Iris pigment epithelial cell (primary cell): ENCODE measurements at places on chromosomes 2 and 18.
A peak's percentile ranks its signal among the peaks of the same experiment; 100 is the strongest.

GRCh38 chr2:26123426-26123825 is 49.5 kb upstream of the GAREM2 start:
- DNase-seq = no peak

DNA sequence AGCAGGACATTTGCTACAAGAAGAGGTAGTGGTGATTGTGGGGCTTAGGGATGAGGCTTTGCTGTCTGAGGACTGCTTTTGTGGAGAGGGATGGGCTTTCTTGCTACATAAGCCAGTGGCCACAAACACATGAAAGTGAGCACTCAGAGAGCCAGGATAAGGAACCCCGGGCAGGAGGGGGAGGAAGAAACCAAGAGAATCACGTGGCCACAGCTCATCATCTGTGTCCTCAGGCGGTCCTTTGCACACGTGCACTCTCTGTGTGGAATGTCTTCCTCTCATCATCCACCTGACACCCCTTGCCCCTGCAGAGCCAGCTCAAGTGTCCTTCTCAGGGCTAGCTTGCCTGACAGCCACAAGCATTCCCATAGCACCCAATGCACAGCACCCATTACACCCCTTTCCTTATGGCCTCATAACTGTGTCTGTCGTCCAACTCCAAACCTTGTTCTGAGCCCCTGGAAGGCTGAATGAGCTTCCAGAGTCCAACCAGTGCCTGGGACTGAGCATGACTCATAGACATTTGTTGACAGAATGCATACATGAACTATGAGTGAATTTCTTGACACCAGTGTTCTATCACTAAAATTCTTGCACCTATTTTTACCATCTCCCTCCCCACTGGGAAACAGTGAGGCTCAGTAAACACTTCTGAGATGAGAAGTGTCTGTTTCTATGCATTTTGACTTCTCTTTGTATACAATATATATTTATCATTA is 398.3 kb downstream of the ALK start:
- DNase-seq = peak; percentile 88

- DNase-seq = no peak
Measured at GRCh38 chr2:50431958-50432650, 599.8 kb downstream of the NRXN1 start.

DNA sequence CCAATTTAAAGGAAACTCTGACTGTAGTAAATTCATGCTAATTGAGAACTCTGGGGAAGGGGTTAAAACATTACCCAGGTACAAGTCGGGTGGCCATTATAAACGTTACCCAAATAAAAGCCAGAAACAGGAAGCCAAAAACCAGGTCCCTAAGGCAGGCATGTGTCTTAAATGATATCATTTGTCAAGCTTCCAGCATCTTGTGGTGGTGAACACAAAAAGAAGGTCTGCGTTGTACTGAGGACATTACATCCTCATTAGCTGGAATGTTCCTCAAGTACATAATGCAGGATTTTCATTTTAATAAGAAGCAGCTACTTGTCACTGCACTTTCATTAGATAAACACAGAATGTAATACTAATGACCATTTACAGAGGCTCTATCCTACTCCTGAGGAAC is 10.9 kb downstream of the PTGR3 start:
- no peak for DNase-seq

DNA sequence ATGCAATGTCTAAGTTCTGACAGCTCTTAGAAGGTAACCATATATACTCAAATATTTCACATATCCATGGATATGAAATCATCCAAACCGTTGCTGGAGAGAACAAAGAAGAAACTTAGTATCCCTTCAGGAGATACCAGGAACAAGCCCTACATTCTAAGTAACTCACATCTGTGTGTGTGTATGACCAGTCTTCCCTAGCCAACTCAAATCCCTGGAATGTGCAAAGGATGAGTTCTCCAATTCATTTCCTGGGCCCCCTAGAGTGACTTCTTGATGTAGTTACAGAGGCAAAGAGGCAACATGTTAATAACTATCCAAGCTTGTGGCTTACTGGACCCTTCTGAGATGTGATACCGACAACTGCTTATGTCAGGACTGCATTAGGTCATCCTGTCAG is 20.1 kb downstream of the TPGS2 start:
- peak; percentile 38 for DNase-seq

- no peak for DNase-seq
Measured at GRCh38 chr2:102780467-102780866, 18.6 kb downstream of the TMEM182 start.

DNA sequence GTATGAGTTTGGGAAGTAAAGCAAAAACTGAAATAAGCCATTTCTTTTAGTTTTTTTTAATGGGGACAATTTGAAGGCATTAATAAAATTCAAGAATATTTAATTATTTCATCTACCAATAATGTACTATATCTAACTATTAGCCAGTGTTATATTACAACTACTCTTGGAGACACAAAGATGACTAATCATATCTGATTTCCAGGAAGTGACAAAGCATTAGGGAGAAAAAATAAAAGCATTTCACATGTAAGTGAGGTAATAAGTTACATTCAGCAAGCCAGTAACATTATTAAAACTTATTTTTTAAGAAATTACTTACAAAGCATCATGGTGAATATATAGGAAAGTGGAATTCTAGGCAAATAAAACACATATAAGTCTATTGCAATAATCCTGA is 781.3 kb upstream of the NRXN1 start:
- DNase-seq = peak; percentile 85

GRCh38 chr2:29166242-29167039 is 51.2 kb downstream of the CLIP4 start:
- DNase-seq = peak; percentile 59

DNA sequence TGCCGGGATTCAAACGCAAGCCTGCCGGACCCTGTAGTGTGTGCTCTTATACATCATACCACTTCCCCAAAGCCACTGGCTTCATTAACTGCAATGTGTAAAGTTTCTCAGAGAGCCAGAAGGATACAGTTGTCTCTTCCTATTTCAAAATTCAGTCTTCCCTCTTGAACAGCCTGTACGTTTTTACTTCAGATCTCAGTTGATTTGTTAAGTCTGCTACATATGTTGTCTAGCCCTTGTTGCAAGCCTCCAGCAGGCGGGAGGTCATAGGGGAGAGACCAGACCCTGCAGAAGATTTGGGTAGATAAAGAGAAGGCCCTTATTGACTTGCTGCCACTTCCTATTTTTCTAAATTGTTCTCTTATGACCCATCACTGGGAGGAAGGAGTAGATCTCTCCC is 56.2 kb downstream of the ARHGEF33 start:
- DNase-seq = no peak

DNA sequence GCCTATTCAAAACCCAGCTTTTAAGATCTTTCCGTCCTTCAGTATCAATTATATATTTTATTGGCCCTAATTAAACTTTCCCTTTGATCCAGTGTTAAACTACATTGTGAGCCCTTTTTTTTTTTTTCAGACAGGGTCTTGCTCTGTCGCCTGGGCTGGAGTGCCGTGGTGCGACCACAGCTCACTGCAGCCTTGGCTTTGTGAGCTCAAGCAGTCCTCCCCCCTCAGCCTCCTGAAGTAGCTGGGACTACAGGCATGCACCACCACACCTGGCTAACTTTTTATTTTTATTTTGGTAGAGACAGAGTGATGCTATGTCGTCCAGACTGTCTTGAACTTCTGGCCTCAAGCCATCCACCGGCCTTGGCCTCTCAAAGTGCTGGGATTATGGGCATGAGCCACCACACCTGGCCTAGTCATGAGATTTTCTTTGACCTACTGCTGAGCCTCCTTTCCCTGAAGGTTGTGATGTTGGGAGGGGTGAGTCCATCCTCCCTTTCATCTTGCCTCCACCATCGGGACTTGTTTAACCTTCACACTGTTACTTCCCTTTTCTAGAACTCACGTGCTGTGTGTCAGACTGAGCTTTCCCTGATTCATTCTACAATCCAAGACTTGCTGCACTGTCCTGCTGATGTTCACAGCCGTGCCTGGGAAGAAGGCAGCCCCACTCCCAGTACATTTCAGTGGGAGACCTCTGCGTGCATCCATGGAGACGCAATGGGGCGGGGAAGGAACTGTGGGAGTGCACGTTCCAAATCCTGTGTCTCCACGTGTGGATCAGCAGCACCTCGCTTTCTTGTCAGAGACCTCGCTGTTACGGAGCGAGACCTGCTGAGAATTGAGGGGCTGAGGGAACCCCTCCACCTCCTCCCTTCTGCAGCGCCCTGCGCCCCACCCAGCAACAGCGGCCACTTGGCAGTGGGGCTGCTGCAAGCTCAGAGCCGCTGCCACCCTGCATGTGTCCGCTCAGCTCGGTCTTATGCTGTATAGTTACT is 10.8 kb downstream of the OXER1 start:
- no peak for DNase-seq

- DNase-seq = no peak
Measured at GRCh38 chr18:33022370-33022769, 249.5 kb upstream of the KLHL14 start.
